NB4 (cell line): ENCODE measurements at places on chromosomes 12 and 14.

DNA sequence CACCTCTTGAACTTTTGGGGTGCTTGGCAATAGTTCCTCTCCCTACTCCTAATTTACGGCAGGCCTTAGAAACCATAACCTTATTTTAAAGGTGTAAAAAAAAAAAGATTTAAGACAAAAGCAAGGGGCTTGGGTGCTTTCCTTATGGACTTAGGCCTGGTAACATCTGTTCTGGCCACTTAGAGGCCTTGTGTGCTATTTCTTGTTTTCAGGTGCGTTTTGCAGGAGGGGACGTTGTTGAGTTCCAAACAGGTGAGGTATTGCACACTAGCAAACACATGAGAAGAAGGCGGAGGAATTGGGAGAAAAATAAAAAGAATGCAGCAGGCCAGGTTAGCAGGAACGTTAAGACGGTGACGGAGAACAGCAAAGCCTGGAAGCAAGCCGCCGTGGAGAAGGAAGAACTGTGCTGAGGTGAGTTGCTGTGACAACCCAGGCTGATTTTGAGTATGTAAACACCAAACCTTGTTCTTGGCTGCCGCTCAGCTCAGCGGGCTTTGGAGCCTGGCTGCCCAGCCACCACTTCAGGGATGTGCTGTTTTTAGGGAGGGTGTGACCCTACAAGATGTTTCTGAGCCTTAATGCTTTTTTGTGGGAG, 17.3 kb downstream of the EMG1 start:
- DNase-seq, result no peak

GRCh38 chr12:6500466-6500865, 6.6 kb downstream of the NCAPD2 start:
- DNase-seq, result no peak

GRCh38 chr14:88476214-88476774, 78.5 kb downstream of the PTPN21 start:
- DNase-seq, result no peak

DNA sequence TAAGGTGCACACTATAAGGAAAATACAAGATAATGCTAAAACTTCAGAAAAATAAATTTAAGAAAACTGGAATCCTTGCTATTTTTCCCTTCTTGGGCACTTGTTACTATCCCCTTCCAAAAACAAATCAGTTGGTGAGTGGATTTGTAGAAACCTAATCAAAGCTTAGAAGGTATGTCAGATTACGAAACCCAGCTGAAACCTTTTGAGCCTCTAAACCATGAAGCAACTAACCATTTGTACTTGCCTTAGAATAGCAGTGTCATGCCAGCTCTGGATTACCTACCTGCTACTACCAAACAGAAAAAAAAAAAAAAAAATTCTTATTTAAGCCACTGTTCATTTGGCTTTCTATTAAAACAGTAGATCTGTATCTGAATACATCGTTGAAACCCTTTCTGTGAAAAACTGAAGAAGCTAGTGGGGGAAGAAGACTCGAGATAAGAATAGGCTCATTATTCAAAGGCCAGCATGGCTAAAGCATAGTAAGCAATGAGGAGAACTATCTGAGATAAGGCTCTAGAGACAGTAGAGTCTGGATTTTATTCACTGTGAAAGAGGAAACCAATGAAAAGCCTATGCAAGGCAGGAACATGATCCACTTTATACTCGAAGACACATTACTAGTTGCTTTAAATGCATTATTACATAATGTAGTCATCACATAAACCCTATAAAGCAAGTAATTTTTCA, 30.2 kb downstream of the OSBPL8 start:
- peak; percentile 33 for DNase-seq

DNA sequence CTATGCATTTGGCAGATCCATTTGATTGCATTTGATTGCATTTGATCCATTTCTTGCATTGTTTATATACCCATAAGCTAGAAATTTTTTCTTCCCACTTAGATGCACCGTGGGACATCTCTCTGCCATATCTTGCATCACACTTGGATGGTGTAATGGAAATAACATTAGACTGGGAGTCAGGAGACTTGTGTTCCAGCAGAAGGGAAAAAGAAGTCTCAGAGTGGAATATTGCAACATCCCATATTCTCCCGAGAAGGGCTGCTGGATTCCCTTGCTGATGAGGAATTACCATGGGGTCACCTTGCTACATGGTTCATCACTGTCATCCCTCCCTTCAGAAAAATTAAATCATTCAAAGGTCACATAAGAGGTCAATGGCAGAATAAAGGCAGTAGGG, 78.1 kb downstream of the KSR2 start:
- no peak for DNase-seq

GRCh38 chr14:33790996-33791395, 159.9 kb downstream of the EGLN3 start:
- no peak for DNase-seq

DNA sequence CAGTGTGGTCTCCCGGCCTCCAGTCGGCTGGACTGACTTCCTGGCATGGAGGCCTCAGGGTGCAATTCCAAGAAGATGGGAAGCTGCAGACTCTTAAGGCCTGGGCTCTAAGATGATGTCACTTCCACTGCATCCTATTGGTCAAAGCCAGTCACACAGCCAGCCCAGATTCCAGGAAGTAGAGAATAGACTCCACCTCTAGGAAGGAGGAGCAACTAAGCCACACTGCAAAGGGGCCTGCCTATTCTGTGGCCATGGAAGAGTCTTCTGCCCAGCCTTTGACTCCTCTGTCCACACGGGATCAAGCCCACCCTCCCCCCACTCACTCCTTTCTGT, 103.9 kb upstream of the RFLNA start:
- peak; percentile 57 for DNase-seq

- DNase-seq, result no peak
Measured at GRCh38 chr14:44422699-44423098, 84.4 kb downstream of the FSCB start.

- no peak for DNase-seq
Measured at GRCh38 chr12:5204271-5204670, 160.6 kb downstream of the KCNA5 start.

DNA sequence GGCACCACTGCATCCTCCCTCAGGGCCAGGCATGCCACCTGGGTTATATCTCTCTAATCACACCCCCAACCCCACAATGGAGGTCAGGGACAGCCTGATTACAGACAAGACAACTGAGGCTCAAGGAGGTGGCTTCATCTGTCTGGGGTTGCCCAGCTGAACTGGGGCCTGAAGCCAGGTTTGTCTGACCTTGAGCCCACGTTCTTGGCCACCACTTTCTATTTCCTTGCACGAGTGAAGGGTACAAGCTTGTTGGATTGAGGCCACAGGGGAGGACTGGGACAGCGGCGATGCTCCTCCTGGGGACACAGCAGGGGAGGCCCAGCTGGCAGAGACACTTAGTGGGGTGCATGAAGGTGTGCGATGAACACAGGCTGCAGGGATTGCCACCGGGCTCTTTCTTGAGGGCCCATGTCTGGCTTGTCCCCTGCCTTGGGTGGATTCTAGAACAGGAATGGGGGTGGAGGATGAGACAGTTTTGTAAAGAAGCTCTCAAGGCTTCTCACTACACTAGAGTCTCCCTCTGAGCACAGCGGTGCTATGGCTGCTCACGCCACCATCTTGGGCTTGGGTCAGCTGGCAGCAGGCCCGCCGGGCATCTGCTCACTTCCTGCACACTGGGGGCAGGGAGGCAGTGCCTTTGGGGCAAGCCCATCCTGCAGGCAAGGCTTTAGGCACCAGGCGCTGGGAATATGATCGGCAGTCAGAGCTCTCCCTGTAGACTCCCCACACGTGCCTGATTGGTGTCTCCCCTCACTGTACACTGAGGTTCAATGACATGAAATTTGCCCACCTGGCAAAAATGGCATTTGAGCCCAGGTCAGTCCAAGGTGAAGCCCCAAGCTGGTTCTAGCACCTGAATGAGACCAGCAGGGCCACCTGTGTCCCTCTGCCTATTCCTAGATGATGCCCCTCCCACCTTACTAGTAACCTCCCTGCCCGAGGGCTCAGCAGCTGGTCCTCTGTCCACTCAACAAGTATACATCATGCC, 16.0 kb downstream of the RITA1 start:
- no peak for DNase-seq

DNA sequence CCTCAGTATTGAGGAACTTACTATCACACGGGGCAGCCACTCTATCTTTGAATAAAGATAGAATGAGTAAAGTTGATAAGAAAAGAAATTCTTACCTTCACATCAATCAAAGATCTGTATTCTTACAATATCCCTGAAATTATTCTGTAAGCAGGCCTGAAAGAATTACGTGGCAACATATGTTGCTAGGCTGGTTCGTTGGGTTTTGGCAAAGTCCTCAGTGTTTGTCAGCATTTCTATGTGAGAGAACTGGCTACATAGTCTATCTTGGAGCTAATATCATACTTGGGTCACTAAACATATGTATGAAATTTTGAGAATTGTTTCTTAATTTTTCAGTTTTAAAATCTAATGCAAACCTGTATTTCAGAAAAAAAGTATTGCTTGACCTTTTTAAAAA, 412.2 kb upstream of the GARIN6 start:
- no peak for DNase-seq

- no peak for DNase-seq
Measured at GRCh38 chr12:7797698-7798398, 8.6 kb downstream of the NANOG start.

DNA sequence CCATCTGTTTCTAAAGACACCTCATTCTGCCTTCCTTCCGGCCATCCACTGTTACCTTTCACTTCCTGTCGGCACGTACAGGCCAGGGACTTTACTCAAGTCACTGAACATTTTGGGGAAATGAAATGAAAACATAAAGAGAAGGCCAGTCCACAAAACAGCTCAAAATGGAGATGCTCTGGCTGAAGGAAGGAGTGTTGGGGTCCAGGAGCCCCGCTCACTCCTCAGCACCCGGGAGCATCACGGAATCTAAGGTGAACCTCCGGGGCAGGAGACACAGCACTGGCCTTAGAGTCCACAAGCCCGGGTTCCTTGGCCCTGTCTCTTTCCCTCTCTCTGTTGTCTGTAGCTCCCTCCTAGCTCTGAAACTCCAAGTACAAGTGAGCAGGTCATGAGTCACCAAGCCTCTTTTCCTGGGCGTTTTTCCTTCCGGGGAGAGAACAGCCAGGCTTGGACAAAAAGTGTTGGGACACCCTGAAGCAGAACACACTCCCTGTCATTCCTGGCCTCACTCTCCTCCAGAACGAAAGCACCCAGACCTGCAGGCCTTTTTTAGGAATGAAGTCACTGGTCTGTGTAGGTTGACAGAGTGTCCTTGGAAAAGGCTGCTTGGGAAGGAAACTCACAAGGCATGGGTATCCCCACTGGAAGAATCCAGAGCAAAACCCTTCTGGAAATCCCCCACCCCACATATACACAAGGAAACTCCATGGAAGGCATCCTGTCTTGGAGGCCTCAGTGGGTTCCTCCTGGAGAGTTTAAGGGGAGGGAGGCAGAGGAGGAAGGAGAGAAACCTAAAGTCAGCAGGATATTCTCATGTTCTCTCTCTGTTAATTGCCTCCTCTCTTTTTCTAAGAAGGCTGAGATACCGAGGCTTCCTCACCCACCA, 245.3 kb downstream of the ZFP36L1 start:
- DNase-seq, result no peak

DNA sequence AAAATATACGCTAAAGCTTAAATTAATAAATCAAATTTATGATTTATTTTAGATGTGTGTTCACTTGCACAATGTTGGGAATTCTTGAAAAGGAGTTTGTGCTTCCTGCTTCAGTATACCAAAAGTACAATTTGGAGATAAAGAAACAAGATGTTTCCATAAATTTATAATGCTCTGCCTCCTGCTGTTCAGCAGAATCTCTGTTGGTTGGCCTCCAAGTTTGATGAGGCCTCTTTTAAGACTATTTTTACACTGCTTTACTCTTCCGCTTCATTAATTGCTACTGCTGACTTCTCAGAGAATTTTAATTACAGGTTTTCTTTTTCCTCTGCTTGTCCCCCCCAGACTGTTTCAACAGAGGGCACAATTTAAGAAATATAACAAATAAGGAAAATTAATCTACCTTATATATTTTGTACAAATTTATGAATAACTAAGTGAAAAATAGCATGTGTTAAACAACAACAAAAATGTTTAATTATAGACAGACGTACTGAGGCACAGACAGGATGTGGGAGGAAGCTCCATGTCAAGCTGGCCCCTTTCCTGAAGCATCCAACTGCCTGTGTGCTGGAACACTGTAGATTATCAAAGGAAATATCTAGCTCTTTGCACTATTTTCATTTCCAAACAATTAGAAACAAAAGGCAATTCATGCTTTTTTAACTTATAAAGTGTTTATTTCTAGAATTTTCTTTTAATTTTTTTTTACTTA, 83.9 kb downstream of the PIK3C2G start:
- no peak for DNase-seq

- DNase-seq, result no peak
Measured at GRCh38 chr14:63996016-63996415, 143.2 kb downstream of the SYNE2 start.

- DNase-seq, result no peak
Measured at GRCh38 chr12:5497329-5498053, 65.6 kb downstream of the NTF3 start.

GRCh38 chr12:685388-685787, 22.1 kb upstream of the NINJ2 start:
- DNase-seq, result peak; percentile 27

GRCh38 chr12:65822732-65823512, 1.4 kb upstream of the HMGA2 start:
- peak; percentile 90 for DNase-seq

- no peak for DNase-seq
Measured at GRCh38 chr12:59182191-59182590, 261.9 kb upstream of the LRIG3 start.

DNA sequence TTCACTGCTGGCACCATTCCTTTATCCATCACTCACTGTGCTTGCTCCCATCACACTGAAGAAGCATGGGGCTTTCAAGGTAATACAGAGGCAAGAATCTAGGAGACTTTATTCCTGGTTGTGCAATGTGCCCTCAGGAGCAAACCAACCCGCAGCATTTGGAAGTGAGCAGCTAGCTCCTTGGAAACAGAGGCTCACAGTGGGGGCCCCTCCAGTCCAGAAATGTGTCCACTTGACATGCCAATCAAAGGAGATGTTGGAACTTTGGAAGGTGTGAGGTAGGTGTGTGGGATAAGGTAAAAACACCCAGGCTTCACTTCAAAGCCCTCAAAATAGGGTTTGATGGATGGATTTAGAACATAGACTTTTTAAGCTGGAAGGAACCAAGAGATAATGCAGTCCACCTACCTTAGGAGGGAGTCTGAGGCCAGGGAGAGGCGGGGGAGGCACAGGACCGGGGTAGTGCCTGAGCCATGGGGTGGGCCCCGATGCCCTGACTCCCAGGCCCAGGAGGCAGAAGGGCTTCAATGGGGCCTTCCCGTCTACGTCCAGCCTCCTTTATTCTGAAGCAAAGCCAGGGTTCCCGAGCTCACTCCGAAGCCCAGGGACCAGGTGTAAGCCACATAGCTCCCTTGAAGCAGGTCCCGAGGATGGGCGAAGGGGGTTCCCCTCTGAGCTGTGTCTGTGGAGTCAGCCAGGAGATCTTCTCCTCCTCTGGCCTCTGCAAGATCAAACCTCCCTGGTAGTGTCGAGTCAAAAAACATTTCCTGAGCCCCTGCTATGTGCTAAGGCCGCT, 17.6 kb upstream of the BCL11B start:
- no peak for DNase-seq
